ENCODE measurements at places on chromosomes 11 and 22. TPM values are rescaled to one million over a fixed set of nuclear protein-coding genes. Genes with fewer than 3 reads are reported as not detected.

The KRTAP5-2 gene
- not detected for total RNA-seq

The OR52I2 gene
- total RNA-seq = not detected

The PIH1D2 gene
- 0.63 TPM for total RNA-seq

The PATE2 gene
- not detected for total RNA-seq

The MGAT3 gene
- total RNA-seq = 0.30 TPM

The CCDC116 gene
- 0.73 TPM for total RNA-seq
